ENCODE measurements at places on chromosomes 2 and 18.

DNA sequence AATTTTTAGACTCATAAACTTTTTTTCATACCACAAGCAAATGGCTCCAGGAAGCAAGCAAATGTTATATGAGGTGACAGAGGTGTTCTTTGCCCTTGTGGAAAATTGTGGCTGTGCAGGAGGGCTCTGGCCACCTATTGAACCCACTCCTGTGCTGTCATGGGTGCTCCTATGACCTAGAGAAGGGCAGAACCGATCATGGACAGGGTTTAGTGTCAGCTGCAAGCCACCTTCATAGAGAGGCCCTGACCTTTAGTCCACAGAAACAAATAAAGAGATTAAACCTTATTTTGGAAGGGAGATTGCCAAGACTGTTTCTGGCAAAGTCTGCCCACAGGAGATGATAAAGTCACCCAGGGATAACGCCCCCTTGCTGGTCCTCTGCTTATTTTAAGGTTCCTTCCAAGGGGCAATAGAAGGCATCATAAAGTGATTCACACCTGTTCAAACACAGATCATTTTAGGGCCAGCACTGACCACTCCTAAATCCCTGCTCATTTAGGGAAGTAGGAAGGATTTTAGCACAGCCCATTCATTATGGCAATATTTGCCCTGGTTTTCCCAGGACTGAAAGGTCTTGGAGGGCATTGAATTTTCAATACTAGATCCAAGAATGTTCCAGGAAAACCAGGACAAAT, 26.1 kb upstream of the STAT4 start:
- DNase-seq, result no peak

- no peak for DNase-seq
Measured at GRCh38 chr18:73047688-73048087, 179.9 kb upstream of the NETO1 start.

GRCh38 chr2:154264024-154264423, 392.3 kb downstream of the GALNT13 start:
- DNase-seq, result peak; percentile 77

DNA sequence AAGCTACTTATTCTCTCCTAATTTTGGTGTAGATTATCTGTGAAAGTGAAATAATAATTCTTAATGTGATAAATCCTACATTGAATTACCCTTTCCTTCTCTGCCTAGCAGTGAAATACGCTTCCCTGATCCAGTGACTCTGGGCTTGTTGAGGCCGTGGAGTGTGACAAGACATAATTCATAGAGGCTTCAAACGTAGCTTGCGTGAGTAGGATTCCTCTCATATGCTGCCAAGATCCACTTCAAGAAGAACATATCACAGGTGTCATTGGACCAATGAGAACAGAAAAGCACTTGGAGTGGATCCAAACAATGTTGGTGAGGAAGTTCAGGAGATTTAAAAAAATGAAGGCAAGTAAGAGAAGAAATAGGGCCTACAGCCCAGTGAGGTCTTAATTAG, 221.3 kb upstream of the TMEFF2 start:
- no peak for DNase-seq

DNA sequence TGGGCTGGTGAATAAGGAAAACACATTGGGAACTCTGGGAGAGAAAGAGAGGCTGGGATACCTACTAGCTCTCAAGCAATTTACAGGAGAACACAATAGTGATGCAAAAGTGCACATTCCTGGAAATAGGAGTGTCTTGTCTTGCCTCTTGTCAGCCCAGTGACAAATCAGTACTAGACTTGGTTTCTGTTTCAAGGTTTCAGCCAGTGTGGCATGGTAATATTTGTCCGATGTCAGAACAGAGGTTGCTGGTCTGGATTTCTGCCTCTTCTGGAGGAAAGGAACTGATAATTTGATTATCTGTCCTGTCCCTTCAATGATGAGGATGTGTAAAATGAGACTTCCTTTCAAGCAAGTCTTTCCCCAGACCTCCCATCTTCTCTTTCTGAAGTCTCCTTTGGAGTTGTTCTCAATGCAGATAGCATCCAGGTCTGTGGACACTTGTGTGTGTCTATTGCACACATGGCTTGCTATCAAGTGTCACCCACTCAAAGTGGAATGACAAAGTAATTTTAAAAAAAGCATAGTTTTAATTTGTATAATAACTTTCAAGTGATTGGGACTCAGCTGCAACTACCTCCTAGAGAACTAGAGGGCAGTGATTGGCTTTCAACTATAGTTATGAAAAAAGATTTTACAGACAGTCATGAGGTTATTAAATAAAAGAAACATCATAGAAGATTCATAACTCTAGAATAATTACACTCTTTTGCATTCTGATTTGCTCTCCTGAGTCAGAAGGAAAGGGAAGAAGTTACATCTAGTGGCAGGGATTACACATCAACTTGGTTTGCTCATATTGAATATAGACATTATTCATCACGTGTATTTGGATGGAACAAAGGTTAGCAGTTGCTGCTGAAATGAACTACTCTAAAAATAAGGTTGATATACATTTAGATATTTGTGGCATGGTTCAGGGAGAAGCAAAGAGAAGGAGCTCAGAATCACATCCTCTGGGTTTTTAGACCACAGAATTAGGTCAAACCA, 4.5 kb downstream of the GPR39 start:
- DNase-seq, result peak; percentile 22

- DNase-seq, result peak; percentile 7
Measured at GRCh38 chr18:53375621-53376020, 848.8 kb downstream of the MBD2 start.

- no peak for DNase-seq
Measured at GRCh38 chr2:172674034-172674967, 61.3 kb upstream of the RAPGEF4 start.

GRCh38 chr2:233234264-233234663, 17.2 kb upstream of the ATG16L1 start:
- DNase-seq, result no peak

- peak; percentile 81 for DNase-seq
Measured at GRCh38 chr2:10124538-10125045, 2.1 kb downstream of the RRM2 start.

DNA sequence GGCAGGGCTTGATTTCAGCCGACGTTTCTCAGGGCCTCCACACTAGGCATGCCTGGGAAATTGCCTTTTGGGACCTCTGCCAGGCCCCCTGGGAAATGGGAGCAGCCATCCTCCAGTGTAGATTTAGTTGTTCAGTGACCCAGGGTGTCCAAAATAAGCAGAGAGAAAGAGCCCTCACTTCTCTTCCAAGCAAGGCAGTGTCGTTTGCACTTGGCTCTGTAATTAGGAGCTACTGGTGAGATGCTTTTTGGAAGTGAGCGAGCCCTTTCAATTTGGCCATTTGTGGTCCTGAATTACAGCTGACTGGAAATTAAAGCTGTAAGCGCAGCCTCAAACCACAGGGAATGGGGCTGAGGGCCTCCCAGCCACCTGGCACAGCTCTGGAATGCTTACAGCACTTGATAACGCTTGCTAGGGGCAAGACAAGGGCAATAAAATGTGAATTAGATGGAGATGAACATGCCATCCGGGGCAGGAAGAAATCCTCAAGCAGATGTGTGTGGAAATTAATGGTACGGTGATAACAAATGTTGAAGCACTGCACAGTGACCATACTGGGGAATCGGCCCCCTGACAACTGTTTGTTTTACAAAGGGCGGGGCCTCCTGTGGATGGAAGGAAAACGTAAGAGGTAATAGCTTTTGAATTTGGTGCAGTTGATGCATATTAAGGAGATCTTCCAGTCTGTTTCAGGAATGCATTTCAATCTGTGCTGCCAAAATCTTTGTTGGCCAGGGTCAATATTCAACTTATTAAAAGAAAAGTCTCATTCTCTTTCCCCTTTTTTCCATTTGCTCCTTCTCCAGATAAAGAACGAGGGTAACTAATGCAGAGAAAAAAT, 173.1 kb downstream of the UXS1 start:
- no peak for DNase-seq

- peak; percentile 6 for DNase-seq
Measured at GRCh38 chr2:224410946-224411561, 9.1 kb upstream of the FAM124B start.

DNA sequence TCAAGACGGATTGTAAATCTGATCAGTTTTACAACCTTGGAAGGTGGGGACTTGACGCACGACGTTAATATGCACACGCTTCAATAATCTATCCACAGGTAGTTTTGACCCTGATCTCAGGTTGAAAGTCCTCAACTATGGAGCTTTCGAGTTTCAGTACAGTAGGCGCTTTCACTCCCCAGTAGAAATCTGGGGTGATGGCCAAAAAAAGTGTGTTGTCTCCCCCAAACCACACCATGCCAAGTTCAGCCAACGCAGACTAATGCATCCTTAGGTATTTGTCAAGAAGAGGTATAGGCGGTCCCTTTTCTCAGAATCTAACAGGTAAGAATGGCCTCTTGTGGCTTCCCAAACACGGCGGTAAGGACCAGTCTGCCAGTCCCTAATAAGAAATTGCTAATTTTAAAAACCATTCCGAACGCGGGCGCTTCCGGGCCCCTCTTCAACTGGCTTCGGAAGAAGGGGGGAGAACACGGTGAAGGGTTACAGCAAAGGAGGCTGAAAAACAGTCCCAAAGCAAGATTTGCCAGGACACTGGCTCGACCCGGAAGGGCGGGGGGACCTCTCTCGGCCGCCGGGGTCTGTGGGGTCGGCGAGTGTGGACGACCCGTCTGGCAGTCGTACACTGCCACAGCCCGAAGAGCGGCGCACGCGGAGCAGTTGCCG, 659 bp downstream of the FAM210A start:
- DNase-seq, result no peak

DNA sequence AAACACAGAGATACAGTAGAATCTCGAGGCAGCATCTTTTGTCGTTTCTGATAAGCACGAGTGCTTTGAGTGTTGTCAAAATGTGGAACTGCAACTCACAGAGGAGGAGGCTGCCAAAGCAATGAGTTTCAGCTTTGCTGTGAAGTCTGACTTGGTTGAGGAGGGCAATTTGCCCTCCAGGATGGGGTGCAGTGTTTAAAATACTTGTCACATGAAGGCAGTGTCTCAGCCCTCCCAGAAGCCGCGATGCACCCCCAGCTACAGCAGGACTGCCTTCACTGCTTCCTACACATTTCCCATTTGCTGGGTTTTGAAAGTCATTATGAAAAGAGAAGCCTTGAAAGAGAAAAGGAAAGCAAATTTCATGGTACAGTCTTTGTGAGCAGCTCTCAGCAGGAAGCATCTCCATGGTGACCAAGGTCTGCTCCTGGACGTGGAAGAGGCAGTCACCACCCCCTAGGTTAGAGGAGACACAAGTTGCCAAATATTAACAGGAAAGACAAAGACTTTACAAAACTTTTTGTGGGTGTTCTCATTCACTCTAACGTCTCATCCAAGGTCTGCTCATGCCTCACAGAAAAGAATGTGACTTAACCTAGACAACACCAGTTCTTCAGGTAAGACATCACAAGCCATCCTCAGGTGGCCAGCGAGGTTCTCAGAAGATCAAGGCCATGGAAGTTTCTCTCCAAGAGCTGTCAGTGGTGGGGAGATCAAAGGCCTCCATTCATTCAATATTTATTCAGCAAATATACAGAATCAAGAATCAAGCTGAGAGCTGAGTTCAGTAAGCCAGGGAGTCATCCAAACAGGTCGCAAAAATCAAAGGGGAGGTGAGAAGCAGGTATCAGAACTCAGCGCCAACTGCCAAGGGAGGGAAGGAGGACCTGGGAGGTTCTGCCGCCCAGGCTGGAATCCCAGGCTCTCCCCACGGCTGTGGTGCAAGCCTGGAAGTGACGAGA, 476.0 kb downstream of the EIPR1 start:
- DNase-seq, result no peak

GRCh38 chr2:53863538-53864227, 3.9 kb upstream of the GPR75 start:
- no peak for DNase-seq

DNA sequence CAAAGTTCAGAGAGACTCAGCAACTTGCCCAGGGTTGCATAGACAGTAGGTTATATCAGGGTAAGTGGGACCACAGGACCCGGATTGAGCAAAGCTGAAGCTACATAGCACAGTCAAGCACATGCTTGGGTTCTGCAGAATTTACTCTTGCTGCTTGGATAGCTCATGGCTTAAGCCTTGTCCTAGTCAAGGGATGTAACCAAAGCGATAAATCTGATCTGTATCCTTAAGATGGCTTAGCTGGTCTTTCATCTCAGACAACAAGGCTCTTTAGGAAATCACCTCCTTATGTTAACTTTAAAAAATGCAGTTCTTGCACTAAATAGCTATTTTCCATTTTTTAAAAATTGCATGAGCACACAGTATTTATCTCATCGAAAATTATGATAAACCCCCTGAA, 158.5 kb downstream of the LPIN1 start:
- DNase-seq, result no peak

Data from MCF 10A (cell line).